ENCODE measurements at places on chromosomes 7 and 10.

GRCh38 chr7:45101748-45102147 lies 9.7 kb downstream of the TBRG4 start:
- no peak for DNase-seq

DNA sequence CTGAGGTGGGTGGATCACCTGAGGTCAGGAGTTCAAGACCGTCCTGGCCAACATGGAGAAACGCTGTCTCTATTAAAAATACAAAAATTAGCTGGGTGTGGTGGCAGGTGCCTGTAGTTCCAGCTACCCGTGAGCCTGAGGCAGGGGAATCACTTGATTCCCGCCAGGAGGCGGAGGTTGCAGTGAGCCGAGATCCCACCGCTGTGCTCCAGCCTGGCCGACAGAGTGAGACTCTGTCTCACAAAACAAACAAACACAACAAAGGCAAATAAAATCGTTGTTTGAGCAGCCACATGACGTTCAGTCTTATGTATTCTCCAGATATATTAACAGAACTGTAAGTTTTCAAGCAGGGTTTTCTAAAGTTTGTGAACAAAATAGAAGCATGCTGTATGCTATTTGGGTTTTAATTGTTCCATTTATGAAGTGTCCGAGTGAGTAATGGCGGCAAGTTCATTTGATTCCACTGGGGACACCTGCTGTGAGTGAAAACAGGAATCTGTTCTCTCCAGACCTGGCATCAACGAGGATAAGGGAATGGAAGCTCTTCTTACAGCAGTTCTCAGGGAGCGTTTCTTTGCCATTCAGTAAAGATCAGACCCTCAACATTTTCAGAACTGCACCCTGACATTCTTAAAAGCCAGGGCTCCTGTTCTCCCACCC lies 122.5 kb upstream of the PITRM1 start:
- DNase-seq = no peak

DNA sequence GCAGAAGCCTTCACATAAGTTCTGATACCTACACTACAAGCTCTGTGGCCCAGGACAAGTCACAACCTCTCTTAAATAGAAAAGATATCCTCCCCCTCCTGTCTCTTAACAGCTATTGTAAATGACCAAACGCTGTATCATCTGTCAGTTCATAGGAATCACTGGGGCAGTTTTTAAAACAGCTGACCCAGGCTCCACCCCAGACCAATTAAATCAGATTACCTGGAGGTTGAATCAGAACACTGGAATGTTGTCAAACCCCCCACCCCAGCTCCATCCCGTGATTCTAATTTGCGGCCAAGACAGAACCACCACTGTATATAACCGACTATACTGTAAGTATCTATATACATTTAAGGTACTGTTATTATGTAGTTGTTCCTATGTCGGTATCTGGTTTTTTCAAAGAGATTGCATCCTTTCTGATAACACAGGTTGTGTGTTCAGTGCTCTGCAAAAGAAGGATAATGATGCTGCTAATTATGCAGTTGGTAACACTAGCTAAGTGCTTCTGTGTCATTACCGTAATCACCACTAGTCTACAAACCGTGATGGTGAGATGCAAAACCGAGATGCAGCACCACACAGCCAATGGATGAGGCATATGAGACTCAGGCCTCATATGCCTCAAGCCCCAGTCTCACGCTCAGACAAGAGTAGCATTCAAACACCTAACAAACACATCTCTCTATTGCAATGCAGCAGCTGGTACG lies 47.4 kb downstream of the TNS3 start:
- DNase-seq = no peak

GRCh38 chr7:21134631-21135030 lies 293.3 kb upstream of the SP4 start:
- peak; percentile 21 for DNase-seq

- DNase-seq = no peak
Observed at GRCh38 chr10:133258066-133258817, 18.4 kb downstream of the ADAM8 start.

DNA sequence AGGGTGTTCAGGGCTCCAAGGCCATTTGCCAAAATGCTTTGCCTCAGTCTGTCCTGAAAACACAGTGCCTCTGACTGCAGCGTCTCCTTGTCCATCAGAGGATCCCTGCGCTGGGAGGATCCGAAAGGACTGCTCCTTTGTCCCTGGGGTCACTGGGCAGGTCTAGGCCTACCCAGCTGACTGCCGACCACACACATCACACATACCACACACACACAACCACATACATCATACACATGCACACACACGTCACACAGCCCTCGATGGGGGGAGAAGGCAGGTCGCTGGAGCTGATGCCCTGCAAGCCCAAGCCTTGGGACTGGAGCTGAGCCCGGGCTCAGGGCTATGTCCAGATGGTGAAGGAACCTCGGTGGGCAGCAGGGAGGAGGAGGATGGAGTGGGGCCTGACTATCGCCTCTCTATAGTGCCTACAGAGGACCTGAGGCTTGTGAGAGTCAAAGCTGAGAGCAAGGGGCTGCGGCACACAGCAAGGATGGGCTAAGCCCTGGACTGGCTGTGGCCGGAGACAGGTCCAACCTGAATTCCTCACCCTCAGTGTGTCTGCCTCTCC lies 29.1 kb downstream of the GPRIN2 start:
- DNase-seq = no peak

DNA sequence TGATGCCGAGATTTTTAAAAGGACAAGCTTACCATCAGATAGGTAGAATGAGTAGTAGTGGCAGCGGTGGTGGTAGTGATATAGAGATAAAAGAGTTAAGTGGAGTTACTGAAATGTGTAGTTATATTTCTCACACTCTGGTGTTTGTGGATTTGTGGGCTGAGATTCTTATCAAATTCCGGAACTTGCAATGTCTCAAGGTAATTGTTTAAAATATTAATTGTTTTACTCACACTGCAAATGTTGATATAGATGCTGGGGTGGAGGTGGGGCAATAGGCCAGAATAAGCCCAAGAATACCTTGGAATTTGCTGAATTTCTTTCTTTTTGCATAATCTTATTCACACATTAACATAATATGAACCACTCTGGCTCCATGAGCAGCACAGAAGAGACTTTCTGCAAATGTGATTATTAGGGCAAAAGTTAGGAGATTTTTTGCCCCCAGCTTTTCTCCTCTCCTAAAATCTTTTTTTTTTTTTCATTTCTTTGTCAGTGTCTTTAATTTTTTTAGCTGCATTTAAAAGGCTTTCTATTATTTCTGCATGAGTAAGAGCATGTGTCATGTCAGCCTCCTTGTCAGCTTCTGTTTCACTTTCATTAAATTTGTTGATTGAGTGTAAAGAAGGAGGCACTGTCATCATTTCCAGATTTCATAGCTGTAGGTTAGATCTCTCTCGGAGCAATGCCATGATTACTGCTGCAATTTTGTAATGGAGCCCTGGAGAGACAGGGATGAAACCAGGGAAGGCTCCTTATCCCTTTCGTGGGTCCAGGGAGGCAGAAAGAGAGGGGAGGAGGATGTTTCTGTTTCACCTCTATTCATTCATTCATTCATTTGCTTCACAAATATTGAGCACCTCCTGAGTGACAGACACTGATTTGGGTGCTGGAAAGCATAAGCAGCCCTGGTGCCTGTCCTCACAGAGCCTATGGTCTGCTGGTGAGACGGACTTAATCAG lies 13.1 kb upstream of the SGMS1 start:
- no peak for DNase-seq

- DNase-seq = no peak
Observed at GRCh38 chr7:99340659-99341058, 15.0 kb downstream of the ARPC1A start.

DNA sequence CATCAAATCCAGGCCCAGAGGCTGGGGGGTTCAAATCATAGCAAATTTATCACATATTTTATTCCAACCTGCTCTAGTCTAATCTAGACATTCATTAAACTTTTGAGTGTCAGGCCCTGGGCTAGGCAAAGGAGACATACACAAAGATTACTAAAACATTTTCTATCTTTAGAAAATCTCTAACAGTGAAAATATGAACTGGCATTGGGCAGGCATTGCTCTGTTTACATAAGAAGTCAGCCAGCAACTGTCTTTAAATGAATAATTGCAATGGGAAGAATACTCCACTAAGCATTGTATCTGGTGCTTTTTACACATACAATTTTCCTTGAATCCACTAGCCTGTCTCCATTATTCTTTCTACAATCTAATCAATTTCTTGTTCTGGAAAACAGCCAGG lies 222.5 kb upstream of the LRRN3 start:
- no peak for DNase-seq

DNA sequence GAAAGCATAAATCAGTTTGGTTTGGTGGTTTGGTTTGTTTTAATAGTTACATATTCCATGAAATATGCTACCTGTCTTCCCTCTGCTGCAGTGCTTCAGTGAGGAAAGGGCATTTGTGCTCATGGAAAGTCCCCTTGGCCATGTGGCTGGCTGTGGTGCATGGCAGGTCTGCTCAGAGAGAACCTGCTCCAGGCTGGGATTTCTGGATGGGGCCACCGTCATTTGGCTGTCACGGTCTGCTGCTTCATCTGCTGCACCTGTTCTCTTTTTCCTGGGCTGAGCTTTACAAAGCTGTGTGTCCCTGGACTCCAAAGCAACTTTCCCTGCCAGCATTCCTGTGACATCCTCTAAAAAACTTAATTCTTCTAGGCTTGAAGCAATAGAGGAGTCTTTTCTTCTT lies 8.9 kb downstream of the CDK14 start:
- DNase-seq = peak; percentile 74

DNA sequence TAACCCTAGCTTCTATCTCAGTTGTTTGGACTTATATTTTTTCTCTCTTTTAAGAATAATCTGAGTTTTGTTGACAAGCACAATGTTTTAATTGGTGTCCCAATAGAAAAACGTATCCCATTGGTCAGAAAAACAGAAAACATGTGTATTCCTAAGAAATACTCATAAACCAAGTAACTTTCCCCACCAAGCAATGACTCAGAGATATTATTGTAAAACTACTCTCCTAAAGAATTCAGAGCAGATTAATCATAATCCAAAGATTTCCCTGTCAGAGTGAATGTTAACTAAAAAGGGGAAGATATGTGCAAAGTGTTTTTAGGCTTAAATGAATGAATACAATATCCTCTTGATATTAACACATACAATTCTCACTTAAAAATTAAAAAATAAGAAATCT lies 29.4 kb upstream of the MBL2 start:
- DNase-seq = no peak

DNA sequence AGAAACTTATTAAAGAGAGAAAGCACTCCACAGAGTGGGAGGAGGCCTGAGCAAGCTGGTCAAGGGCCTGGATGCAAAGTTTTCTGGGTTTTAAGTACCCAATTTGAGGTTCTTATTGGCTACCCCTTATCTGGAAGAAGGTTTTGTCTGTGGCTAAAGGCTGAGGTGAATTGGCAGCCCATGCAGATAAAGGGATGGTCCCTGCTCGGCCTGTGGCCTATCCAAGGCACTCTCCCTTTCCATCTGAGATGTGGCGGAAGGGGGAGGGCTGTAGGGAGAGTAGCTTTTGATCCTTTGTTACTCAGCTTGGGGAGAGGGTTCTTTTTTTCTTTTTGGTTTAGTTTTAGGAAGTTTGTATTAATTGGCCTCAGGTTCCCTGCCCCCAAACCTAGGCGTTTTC lies 465.1 kb downstream of the ATRNL1 start:
- DNase-seq = no peak

- DNase-seq = no peak
Observed at GRCh38 chr7:48280100-48280499, 108.8 kb downstream of the ABCA13 start.

GRCh38 chr10:3217301-3217700 lies 44.7 kb upstream of the PITRM1 start:
- no peak for DNase-seq

DNA sequence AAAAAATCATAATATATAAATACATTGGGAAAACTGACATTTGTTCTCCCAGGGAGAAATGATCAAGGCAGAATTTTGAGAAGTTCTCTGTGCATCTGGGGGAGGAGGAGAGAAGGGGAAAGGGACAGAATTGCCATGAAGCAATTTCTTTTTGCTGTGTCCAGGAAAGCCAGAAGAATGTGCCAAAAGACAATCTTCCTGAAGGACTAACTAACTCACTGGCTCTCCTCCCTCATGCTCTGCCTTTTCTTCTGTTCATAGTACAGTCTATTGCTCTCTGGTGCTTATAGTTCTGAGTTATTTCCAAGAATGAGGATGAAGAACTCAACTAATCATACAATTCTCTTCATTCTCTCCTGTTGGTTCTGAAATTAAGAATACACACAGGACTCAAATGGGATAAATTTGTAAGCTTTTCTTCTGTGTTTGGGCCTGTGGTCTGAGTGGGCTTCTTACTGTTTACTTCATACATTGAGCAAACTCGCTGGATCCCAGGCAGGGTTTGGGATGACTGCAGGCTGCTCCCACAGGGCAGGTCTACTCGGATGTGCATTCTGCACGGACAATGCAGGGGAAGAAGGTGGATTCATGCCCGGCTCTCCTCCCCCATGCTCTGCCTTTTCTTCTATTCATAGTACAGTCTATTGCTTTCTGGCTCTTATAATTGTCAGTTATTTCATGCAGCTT lies 22.2 kb upstream of the FAM171A1 start:
- DNase-seq = no peak

DNA sequence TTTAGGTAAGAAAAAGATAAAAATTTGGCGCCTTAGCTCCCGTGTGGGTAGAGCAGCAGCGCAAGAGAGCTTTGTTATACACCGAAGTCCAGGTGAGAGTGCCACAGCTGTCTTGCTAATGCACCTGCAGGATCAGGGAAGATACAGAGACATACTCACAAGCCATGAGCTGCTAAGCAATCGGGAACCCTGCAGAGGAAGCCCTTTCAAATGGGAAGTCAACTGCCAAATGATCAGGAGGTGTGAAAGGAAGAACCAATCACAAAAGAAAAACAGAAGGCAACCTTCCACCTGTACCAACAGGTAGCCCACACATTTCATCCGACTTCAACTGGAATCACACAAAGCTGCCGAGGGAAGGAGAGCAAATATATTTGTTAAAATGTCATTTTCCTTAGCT lies 610.5 kb upstream of the PFKP start:
- DNase-seq = no peak

DNA sequence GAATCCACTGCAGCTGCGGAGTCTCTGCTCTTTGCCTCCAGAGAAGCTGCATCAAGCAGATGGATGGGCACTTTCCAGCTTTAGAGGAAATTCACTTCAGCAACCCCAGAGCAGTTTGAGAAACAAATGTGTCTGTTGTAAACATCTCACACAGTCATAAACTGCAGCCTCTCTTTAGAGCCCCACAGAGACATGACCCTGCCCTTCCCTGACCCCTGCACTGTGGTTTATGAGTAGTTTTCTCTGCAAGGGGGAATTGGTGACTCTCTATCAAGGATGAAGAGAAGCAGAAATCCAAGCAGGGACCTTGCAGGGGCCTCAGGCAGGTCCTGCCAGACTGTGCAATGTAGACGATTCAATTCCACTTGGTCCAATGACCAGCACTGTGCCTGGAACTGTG lies 160.2 kb downstream of the SH2D4B start:
- DNase-seq = no peak

DNA sequence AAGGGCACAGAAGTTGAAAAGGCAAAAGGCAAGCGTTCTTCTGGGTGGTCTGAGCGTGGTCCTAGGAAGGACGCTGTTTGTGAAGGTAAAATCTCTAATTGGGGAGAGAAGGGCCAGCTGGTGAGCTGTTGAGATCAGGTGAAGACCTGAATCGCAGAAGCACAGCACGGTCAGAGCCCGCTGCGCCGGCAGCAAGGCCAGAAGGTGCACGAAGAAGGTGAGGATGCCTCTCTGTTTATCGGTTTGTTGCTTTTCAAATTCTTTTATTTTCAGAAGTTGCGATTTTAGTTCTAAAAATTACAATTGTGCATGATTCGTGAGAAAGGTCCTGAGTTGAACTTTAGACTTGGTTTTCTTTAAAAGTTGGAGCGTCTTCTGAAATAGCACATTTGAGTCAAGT lies 247.8 kb upstream of the FOXK1 start:
- no peak for DNase-seq

- no peak for DNase-seq
Observed at GRCh38 chr7:154919344-154920225, 83.3 kb downstream of the PAXIP1 start.

- no peak for DNase-seq
Observed at GRCh38 chr10:69731698-69732097, 70.0 kb upstream of the COL13A1 start.
